Heart right ventricle (tissue), 16 donors: ENCODE measurements at places on chromosomes 6 and 20.

- no peak overlapping the region for H3K27ac ChIP-seq
- no peaks in the 10 kb centered on the region for H3K36me3 ChIP-seq
- H3K4me3 ChIP-seq: no peak overlapping the region
- H3K4me1 ChIP-seq: no peaks in the 10 kb centered on the region
- no peaks in the 10 kb centered on the region for H3K27me3 ChIP-seq
These were observed 704.4 kb upstream of the SLC35B3 start for GRCh38 chr6:9139746-9140145.

DNA sequence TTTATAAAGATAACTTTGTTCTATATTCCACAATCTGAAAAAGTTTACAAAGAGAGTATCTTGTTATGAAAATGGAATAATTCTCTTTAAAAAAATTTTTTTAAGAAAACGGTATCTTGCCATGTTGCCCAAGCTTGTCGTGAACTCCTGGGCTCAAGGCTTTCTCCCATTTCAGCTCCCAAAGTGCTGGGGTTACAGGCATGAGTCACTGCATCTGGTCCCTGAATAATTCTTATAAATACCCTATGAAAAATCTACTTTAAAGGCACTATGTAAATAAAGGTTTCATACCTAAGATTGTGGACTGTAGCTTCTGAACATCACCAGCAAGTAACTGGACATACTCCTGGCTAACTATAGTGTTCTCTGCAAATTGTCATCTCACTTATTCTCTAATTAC, 60.3 kb downstream of the SAMD3 start:
- no peak overlapping the region for H3K27ac ChIP-seq
- no peaks in the 10 kb centered on the region for H3K36me3 ChIP-seq
- H3K4me3 ChIP-seq: no peak overlapping the region
- no peaks in the 10 kb centered on the region for H3K4me1 ChIP-seq
- DNase-seq: no peak

- no peaks in the 10 kb centered on the region for H3K36me3 ChIP-seq
- no peak overlapping the region for H3K4me3 ChIP-seq
- H3K4me1 ChIP-seq: no peaks in the 10 kb centered on the region
- H3K27me3 ChIP-seq: no peaks in the 10 kb centered on the region
These were observed 21.2 kb downstream of the ENPP3 start for GRCh38 chr6:131658287-131658686.

- H3K27me3 ChIP-seq: no peaks in the 10 kb centered on the region
- peak; percentile 9 for DNase-seq
- H3K36me3 ChIP-seq: no peaks in the 10 kb centered on the region
- no peaks in the 10 kb centered on the region for H3K4me1 ChIP-seq
These were observed 140.3 kb downstream of the COL12A1 start for GRCh38 chr6:75065523-75065922.

DNA sequence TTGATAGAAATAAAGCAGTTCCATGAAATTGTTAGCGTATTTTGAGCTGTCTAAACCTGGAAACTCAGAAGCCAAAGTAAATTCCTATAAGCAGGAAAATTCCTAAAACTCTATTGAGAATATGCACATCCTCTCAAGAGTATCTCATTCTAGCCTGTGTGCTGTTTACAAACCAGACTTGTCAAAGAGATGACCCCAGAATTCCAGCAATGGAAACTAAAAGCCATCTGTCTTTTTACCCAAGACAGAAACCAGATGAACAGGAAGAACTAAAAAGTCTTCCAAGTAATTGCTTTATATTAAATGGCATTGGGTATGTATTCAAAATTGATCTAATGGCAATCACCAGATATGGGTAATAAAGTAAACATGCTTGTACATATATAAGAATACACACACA, 92.6 kb downstream of the COL19A1 start:
- DNase-seq: no peak
- H3K27ac ChIP-seq: no peak overlapping the region
- no peaks in the 10 kb centered on the region for H3K27me3 ChIP-seq
